ENCODE measurements at places on chromosomes 1 and 21.

GRCh38 chr1:236524142-236524894 lies 536 bp downstream of the LGALS8 start:
- peak; percentile 42 for DNase-seq

GRCh38 chr1:18644446-18644845 lies 13.8 kb downstream of the PAX7 start:
- no peak for DNase-seq

DNA sequence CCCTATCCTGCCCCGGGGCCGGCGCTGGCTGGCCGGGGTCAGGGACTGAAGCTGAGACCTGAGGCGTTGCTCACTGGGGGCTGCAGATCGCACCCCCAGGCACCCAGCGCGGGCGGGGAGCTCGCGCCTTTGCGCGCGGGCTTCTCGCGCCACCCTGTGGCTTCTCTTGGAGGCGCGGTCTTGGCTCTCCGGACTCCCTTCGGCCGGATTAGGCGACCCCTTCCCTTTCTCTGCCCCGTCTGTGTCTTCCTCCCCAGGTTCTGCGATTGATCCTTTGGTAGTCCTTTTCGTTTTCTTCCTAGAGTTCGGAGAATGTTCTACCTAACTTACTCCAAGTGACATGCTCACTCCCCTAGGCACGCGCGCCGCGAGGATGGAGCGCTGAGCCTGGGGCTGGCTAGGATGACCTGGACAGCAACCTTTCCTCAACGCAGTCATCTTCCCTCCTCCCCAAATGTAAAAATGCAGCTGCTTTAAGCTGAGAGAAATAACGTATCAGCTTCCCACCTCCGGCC lies 495 bp upstream of the NTRK1 start:
- peak; percentile 29 for DNase-seq

- DNase-seq = no peak
Observed at GRCh38 chr1:56097713-56098112, 481.6 kb downstream of the PLPP3 start.

DNA sequence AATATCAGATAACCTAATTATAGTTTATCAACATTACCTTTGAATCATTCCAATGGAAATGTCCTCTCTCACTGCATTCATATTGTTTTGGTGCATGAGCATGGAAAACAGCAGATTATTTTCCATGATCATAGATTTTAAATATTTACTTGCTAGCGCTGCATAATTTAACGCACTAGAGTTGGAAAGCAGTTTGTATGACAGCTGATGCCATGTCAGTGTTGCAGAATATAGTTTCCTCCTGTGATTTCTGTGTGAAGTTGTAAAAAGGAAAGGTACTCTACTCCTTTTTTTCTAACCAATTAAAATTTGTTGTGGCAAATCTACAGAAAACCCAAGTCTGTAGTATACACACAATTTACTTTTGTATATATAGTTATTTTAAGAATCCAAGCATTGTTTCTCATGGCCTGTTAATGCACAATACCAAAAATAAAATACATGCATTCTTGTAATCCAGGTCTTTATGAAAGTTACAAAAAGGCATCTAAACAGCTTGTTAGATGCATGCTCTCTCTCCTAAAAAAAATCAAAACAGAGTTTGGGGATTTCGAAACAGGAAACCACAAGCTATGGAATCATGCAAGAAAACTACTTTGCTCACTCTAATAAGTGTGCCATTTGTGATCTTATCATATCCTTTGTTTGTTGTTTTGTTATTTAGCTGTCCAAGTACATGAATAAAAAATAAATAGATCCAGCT lies 1.9 kb upstream of the ATG4C start:
- DNase-seq = no peak

DNA sequence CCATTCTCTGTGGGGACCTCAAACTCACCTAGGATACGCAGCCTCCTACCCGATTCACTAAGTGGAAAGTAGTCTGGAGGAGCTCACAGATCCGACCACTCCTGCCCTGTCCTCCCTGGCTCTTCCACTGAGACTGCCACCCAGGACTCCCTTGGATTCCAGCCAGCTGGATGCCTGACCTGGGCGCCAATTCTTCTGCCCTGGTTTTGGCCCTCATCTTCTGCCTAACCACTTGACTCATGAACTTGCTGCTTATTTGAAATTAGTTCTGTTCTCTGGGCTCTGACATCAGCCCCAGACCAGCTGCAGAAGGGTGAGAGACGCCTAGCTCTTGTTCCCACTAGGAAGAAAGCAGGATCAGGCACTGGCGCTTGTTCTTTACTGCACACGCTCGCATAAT lies 48.9 kb downstream of the SLC35D1 start:
- no peak for DNase-seq

- no peak for DNase-seq
Observed at GRCh38 chr1:125119024-125119441, 3934.3 kb downstream of the SRGAP2C start.

DNA sequence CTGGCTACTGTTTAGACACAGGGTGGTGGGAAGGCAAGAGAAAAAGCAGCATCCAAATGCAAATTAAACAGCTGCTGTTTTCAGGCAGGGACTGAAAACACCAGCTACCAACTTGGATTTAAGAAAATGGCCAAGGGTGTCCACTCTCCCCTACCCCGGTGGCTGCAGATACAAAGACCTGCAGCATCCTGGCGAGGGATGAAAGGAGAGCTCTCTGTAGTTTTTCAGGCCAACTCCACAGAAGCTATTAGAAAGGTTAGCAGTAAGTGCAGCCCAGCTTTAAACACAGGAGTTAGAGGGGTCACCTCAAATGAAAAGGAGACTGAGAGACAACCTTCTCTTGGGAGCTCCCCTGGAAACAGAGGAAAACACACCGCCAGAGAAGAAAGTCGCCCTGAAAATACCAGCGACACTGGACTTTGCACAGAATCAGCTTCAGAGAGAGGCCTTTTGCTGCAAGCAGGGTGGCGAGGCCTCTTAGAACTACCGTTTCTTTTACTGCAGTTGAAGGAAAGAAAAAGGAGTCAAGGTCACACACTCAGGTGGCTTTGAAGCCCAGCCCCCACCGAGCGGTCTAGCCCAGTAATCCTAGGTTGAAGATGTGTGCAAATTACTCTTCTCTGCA lies 74.4 kb upstream of the TIAM1 start:
- DNase-seq = no peak

DNA sequence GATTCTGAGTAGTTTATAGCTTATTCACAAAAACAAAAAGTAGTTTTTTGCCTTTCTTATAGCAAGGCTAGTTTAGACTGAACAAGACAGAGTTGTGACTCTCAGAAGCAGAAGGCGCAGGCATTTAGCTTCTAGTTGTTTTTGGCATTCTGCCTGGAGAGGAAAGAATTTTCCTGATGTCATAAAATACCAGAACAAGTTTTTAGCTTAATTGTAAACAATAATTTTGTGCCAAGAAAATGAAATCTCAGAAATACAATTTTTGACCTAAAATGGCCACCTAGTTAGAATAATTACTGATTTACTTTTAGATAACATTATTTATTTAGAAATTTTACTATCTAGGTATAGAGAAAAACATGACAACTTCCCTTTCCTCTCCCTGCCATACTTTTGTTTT lies 1.0 kb downstream of the DNAJB4 start:
- DNase-seq = no peak

- DNase-seq = no peak
Observed at GRCh38 chr1:43880604-43881003, 53.0 kb upstream of the ARTN start.

- no peak for DNase-seq
Observed at GRCh38 chr1:206723805-206724472, 39.2 kb downstream of the MAPKAPK2 start.

- no peak for DNase-seq
Observed at GRCh38 chr1:31548534-31548906, 27.8 kb upstream of the TINAGL1 start.

GRCh38 chr1:223230161-223230881 lies 87.3 kb upstream of the TLR5 start:
- no peak for DNase-seq
